ENCODE measurements at places on chromosomes 2 and 18. TPM values are rescaled to one million over a fixed set of nuclear protein-coding genes. Genes with fewer than 3 reads are reported as not detected.

GRCh38 chr2:165777522-165778186 is 16.4 kb downstream of the GALNT3 start:
- DNase-seq, result no peak

DNA sequence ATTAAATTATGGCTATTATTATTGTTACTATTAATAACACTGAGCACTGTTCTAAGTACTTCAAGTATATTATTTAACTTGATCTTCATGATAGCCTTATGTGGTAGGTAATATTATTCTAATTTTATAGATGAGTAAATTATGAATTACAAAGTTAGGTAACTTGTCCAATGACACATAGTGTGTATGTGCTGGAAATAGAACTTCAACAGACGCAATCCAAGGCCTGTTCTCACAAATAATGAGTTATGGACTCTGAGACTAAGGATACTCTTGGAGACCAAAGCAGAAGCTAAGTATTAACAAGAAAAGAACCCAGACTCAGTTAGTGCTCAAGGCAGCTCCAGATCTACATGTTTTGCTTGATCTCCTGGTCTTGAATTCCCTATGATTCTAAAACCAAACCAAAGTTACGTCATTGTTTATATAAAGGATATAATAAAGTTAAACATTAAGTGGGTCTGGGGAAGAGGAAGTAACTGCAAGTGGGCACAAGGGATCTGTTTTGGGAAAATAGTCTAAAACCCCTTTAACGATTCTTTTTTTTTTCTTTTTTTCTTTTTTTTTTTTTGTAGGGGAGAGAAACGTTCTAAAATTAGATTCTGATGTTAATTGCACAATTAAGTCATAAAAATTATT is 211.3 kb downstream of the ERBB4 start:
- no peak for DNase-seq

- DNase-seq, result no peak
Measured at GRCh38 chr2:137912371-137912770, 51.9 kb upstream of the HNMT start.

The UBE2E3 gene
- 36.4 TPM for total RNA-seq

DNA sequence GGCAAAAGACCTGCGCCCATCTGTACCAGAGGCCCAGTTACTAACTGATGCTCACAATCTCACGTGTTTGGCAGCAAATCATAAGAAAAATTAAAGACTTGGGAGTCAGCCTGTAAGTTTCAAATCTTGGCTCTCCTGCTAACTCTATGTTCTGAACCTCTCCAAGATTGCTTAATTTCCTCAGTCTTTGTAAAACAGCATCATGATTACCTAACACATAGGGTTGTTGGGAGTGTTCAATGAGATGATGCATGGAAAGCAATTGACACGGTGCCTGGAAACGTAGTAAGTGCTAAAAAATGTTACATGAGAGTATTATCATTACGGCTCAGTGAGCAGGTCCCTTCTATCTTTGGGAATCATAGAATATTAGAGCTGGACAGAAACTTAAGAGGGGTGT is 497.6 kb upstream of the TCF4 start:
- DNase-seq, result no peak

GRCh38 chr2:135142323-135142722 is 90.2 kb downstream of the RAB3GAP1 start:
- no peak for DNase-seq

The PLCL1 gene
- total RNA-seq, result 0.27 TPM

GRCh38 chr2:136215908-136216472 is 98.0 kb upstream of the CXCR4 start:
- no peak for DNase-seq

Data from hematopoietic multipotent progenitor cell (in vitro differentiated cells).